ENCODE measurements at places on chromosomes 16 and 17.

DNA sequence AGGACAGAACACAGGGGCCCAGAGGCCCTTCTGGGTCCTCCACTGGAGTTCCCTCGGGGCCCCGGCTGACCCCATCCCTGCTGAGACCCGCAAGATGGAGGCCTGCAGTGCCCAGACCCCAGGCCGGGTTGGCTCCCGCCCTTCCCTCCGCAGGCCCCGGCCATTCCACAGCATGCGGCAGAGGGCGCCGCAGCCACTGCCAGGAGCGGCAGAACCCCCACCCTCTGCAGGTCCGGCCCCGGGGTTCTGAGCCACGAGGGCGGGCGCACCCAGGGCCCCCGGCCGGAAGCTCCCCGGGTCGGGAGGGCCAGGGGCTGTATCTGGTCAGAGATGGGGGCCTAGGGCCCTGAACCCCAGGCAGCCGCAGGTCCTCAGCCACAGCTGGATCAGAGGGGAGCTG is 2.4 kb upstream of the PERCC1 start:
- DNase-seq, result no peak

DNA sequence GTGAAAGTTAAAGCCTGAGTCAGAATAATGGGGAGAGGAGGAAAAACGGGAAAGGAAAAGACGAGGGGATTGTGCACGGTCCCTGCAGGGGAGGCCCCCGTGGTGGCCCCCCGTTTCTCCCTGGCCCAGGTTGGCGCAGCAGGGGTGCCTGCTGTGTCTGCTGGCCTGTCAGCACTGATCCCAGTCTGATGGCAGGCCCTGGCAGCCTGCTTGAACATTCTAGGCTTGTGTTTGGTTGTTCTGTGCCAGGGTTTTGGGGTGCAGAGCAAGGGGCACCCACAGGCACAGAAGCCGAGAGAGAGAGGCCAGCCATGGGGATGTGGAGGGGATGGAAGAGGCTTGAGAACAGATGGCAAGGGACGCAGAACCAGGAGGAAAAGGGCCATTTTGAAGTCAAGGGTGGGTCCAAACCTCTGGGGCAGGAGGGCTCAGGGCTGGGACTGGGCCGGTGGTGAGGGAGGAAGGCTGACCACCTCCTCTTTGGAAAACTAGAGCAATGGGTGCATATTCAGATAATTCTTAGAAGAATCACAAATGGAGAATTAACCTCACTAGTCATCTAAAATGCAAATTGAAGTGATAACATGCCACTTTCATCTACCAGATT is 35.9 kb downstream of the TBX4 start:
- no peak for DNase-seq

GRCh38 chr16:49932434-49932833 is 76.5 kb upstream of the ZNF423 start:
- DNase-seq, result no peak

GRCh38 chr16:68473358-68474070 is 25.2 kb upstream of the SMPD3 start:
- DNase-seq, result no peak

GRCh38 chr17:740240-741017 is 8.0 kb downstream of the TLCD3A start:
- DNase-seq, result no peak

- no peak for DNase-seq
Measured at GRCh38 chr16:68790130-68790761, 53.1 kb upstream of the TANGO6 start.

GRCh38 chr17:67708378-67708777 is 9.4 kb upstream of the NOL11 start:
- DNase-seq, result no peak

GRCh38 chr17:57550668-57551315 is 194.3 kb downstream of the CCDC182 start:
- DNase-seq, result no peak

- no peak for DNase-seq
Measured at GRCh38 chr16:63497408-63497807, 1461.2 kb upstream of the CDH8 start.

GRCh38 chr16:82136956-82137821 is 32.8 kb downstream of the MPHOSPH6 start:
- DNase-seq, result no peak

GRCh38 chr17:8954339-8954738 is 11.2 kb downstream of the PIK3R5 start:
- DNase-seq, result no peak

DNA sequence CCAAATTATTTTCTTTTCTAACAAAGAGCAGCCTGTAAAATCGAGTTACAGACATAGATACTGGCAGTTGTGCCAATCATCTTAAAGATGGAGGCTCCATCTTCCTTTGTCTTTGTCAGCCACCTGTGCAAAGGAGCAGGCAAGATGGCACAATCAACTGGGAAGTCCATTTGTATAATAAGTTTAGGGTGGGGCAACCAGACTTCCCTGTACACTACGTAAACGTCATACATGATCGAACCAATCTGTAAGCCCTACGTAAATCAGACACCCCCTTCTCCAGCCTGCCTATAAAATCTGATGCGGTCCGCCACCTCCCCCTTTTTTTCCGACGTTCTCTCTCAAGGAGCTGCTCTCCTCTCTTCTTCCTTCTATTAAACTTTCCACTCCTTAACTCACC is 31.4 kb upstream of the MEAK7 start:
- DNase-seq, result no peak

- peak; percentile 27 for DNase-seq
Measured at GRCh38 chr16:67236563-67237395, 9.8 kb downstream of the TMEM208 start.

DNA sequence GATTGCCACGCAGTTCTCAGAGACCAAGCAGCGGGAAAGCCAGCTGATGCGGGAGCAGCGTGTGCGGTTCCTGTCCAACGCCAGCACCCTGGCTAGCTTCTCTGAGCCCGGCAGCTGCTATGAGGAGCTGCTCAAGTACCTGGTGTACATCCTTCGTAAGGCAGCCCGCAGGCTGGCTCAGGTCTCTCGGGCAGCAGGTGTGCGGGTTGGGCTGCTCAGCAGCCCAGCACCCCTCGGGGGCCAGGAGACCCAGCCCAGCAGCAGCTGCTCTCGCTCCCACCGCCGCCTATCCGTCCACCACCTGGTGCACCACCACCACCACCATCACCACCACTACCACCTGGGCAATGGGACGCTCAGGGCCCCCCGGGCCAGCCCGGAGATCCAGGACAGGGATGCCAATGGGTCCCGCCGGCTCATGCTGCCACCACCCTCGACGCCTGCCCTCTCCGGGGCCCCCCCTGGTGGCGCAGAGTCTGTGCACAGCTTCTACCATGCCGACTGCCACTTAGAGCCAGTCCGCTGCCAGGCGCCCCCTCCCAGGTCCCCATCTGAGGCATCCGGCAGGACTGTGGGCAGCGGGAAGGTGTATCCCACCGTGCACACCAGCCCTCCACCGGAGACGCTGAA is 15.2 kb downstream of the CACNA1G start:
- no peak for DNase-seq

DNA sequence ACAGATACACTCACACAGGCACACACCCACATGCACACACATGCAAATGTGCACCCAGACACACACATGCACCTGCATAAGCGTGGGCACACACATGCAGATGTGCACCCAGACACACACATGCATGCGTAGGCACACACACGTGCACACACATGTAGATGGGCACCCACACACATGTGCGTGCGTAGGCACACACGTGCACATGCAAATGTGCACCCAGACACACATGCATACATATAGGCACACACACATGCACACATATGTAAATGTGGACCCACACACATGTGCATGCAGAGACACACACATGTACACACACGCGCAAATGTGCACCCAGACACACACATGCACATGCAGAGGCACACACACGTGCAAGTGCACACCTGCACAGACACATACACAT is 60.3 kb downstream of the MRM1 start:
- DNase-seq, result no peak

DNA sequence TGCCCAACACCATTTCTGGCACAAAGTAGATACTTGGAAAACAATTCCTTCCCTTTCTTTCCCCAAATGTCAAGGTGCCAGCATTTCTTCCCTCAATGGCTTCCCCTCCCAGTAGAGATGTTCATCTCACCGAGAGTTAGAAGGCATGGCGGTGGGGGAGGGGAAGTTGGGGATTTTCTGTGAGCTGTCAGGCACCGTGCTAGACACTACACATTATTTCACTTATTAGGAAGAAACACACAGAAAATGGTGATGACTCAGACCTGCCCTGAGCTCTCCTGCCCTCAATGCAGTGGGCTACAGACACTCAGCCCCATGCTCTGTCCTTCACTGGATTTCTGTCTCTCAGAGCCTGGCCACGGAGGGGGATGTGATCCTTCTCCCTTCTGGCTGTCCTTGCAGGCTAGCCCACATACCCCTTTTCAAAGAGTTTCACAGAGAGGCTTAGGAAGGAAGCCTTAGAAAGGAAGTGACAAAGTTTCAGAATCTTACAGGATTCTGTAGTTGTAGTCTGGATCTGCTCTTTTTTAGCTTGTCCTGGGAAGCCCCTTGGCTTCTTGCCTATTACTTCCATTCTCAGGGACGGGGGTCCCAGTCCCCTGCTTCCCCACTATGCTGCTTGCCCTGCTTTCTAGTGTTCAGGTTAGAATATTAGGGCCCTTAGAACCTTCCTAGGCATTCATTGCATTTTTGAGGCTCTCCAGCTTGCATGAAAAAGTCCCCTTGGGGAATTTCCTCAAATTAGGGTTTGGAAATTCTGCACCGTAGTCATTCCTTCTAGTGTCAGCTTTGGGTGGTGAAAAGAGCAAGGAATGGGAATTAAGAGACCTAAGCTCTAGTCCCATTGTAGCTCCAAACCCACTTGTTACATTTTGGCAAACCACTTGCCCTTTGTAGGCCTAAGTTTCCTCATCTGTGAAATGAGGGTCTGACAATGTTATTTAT is 12.2 kb upstream of the CCL5 start:
- DNase-seq, result no peak

DNA sequence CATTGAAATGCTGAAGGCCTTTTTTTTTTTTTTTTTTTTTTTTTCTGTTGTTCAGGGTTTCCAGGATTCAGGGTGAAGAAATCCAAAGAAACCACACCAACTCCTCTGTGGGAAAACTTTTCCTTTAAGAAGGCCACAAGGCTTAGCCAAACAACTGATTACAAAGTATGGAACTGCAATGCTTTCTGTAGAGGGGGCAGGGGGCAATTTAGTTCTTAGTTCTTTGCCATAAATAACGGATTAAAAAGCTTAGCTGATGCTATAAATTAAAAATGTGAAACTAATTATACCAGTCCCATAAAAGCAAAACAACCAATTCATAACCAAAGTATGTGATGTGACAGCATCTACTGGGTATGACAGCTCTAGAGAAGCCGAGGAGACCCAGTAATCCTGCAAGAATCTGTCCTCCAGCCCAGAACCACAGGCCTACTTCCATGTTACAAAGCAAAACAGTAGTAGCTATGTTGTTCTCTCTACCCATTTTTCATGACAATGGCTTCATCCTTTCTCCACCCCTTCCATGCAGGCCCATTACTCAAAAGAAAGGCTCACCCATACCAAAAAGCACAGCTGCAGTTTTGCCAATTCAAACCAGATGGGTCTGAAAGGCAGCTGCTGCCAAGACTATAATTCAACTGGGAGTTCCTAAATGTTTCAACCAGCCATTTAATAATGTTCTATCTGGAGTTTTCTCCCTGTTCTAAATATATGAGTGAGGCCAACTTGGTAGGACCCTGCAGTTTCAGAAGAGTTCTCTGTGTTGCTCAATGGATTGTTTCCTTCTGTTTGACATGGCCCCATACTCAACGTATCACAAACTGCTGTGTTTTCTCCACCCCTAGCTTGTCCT is 167.1 kb upstream of the ZFHX3 start:
- no peak for DNase-seq

DNA sequence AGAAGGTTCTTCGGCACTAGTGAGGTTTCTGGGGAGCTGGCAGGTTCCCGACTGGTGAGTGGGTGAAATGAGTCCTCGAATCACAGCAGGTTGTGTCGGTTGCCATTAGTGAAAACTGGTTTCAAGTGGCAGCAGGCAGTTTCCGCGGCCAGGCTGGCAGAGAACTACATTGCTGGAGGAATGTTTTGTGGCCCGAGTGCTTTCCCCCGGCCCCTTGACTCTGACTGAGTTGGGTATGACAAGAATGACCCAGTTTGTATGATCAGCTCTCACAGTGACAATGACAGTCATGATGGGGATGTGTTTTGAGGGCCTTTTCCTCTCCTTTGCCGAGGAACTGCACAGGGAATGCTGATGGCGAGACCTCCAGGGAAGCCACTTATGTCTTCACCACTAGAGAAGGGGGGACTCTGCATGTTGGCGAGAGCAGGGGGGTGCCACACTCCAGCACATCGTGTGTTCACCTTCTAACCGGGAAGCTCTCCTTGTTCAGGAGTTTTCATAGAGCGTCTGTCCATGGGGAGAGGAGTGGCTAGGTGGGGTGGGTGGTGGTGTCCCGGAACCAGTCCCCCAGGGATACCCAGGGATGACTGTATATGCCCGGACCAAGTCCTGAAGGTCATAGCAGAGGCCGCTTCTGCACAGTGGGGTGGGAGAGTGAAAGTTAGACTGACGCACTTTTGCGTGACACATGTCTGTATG is 206.0 kb upstream of the CHMP6 start:
- no peak for DNase-seq

DNA sequence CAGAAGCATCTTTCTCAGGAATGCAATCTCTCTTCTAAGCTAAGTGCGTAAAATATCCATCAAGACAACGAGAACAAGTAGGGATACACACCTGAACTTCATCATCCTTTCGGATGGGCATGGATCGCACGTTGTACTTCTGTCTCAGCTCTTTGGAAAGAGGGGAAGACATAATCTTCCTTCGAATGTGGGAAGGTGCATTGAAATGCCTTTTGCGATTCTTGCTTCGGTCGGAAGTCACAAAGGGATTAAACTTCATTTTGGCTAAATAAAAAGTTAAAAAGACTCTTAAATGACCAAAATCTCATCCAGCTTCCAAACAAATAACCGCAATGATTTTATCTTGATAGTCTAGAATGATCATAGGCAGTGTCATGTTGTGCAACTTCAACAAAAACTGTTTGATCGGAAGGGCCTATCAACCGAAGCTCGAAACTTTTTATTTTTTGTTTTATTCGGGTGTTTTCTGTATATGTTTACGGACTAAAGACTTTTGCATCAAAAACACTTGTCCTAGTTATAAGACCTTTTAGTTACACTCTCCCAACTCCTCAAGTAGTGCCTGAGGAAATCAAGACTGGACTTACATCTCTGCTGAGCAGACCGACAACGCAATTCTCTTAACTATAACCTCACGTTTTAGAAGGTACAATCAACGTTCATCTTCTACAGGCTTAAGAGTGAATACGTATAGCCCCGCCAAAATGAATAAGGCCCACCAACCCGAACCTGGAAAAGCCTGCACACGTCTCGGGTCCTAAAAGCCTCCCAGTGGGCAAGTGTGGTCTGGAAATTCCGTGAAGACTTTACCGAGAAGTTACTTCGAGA is 727 bp downstream of the RPL26 start:
- DNase-seq, result no peak

DNA sequence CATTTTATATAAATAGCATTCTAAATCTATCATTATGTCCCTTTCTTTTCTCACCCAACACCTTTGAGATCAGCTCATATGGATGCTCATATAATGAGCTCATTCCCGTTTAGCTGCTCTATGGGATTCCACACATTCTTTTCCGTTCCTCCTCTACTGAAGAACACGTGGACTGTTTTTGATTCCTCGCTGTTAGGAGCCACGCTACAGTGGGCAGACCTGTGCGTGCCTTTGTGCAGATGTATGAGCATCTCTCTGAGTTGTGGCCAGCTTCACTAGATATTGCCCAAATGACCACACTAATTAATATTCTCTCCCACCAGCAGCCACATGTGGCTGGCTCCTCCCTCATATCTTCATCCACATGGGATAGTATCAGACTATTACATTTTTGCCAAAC is 6.0 kb upstream of the TNFRSF13B start:
- DNase-seq, result no peak

Data from stimulated activated CD8-positive, alpha-beta memory T cell treated with anti-CD3 and anti-CD28 coated beads, Interleukin-15, amount 100 ng/mL, for 4 hours (primary cell).